Hematopoietic multipotent progenitor cell treated with erythropoietin and hydrocortisone succinate and interleukin-3 and kit ligand, for 17 days (in vitro differentiated cells): ENCODE measurements at places on chromosomes 6 and 20.

GRCh38 chr6:149331043-149331807, 13.7 kb downstream of the TAB2 start:
- no peak for DNase-seq

GRCh38 chr6:53827531-53827930, 32.7 kb downstream of the LRRC1 start:
- DNase-seq, result no peak

- no peak for DNase-seq
These were observed 76.5 kb upstream of the TBC1D7 start for GRCh38 chr6:13404892-13405254.

- DNase-seq, result no peak
These were observed 11.0 kb upstream of the FILIP1 start for GRCh38 chr6:75504465-75505222.

DNA sequence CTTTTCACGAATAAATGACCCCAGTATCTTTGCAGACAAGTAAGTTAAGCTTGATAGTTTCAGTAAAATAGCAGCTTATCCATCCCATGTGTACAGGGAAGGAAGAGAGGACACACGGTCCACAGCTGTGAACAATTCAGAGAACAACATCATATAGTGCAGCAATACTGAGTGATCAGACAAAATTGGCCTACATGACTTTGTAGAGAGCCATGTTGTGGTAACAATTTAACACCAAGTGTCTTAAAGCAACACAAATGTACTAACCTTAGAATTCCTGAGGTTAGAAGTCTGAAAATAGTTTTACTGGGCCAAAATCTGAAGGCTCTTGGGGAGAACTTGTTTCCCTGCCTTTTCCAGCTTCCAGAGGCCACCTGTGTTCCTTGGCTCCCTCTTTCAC, 12.5 kb downstream of the FAM184A start:
- no peak for DNase-seq

- no peak for DNase-seq
These were observed 281.9 kb downstream of the UBE3D start for GRCh38 chr6:82783587-82784236.

GRCh38 chr6:150142670-150143515, at the start of gene PPP1R14C:
Gene PPP1R14C, plus strand, starts transcription at chr6:150143044. Its CDS starts 149 bp downstream, at chr6:150143193.
- DNase-seq, result no peak

- DNase-seq, result peak; percentile 96
These were observed 14.3 kb upstream of the PTCRA start for GRCh38 chr6:42901538-42901957.

DNA sequence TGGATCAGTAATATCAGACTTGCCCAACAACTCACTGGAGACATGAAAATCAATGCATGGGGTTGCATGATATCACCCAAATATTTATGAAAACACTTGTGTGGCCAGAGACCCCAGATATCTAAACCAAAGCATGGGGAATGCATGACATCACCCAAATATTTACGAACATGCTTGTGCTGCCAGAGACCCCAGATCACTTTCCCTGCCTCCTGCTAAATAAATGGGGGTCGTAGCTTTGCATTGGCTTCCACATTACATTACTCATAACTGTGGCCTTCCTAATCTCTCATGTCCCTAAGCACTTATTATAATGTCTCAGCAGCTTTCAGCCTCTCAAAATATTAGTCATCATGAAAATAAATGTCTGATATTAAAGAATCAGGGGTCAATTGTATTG, 838.0 kb upstream of the DEFB115 start:
- DNase-seq, result no peak

DNA sequence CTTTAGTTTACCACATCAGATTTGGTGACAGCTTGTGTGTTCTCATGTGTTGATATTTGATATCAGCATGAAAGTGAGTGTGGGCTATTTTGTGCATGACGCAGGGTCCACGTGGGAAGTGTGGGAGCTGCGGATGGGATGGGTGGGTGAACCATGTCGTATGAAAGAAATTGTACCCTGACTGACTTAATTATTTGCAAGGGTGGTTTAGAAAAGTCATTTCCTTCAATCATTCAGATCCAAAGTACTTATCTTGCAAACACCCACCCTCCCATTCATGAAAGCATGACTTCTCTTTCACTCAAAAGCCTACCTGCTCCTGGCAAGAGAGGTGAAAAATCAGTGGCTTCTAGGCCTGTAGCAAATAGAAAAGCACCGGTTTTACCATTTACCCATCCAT, 91.8 kb upstream of the BACH2 start:
- DNase-seq, result no peak

- DNase-seq, result no peak
These were observed 257.1 kb upstream of the TAB2 start for GRCh38 chr6:149060300-149060984.

- no peak for DNase-seq
These were observed 108.1 kb upstream of the GPR6 start for GRCh38 chr6:109870089-109870410.

DNA sequence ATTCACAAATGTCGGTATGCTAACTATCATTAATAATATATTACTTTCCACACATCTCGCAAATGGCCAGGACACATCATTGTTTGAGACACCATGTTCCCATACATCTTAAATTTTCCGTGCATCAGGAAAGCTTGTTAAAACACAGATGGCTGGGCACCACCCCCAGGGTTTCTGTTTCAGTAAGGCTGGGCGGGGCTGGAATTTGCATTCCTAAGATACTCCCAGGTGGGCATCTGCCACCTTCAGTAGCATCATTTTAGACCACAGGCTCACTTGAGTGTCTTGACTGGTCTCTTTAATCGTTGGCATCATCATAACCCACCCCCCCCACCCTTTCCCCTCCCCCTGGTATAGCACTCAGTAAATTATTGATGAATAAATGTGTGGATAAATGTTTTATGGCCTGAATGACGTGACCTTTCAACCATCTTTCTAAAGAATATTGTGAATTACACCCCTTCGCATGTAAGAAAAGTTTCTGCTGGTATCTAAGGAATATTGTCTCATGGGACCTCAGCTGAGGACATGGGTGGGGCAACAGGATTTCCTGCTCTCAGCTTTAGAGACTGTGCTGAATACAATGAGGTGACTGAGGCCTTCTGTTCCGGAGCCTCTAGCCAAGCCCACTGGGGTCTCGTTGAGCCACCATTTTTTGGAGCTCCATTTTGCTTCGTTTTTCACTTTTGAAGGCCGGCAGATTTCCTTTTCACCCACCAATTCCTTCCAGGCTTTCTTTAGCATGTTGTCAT, 124.1 kb upstream of the NEDD9 start:
- no peak for DNase-seq

DNA sequence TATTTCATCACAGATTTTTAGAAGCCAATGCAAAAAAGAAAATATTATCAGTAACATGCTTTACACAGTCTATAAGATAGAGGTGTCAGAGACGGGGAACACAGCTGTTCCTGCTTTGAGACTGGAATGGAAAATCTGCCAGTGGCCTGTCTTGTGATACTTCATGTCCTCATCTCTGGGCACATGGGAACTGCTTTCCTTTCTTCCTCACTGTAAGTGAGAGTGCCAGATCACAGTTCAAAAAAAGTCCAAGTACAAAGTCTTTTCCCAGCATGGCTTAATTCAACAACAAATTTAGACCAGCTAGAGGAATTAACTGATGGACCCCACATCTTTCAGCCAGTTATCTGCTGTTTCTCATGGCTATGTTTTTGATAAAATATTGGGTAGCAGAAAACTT, 490.4 kb downstream of the CDKAL1 start:
- no peak for DNase-seq

- no peak for DNase-seq
These were observed 26.9 kb downstream of the MAP3K7 start for GRCh38 chr6:90559931-90560330.
